ENCODE measurements at places on chromosomes 2 and 18.

DNA sequence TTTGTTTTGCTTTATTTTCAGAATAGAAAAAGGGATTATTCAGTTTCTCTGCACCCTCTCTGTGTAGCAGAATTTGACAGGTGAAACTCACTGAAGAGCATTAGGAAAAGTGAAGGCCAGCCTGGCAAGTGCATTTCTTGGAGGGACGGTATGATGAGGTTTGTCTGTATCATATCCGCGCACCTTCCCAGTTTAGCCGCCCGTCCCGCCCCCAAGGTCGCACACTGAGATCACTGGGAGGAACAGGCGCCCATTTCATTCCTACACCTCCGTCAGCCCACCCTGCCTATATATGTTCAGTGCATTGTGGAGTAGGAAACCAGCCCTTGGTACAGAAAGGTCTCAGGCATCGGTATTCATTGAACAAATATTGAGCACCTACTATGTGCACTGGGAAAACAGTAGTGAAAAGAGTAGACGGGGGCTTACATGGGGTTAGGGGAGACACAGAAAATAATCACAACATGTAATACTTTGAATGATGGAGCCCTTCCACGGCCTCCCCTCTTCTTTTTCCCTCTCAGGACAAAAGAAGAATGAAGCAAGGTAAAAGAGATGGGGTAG is 678 bp upstream of the FECH start:
- DNase-seq, result no peak

DNA sequence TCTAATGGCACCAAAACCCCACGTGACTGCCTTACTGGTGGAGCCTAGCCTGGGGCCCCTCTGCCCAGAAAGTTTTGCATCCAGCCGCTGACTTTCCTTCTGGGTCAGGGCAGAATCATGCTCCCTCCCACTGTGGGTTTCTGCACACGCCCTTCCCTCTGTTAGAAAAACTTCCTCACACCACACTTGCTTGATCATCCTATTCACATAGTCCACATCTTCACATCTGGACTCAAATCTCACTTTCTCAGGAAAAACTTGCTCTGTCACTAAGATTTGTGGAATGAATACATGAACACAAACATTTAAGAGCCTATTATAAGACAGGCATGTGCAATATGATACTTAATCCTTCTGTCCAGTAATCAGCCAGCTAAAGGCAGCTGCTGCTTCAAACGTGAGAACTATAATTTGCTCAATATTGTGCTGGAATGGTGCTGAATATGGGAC is 274.7 kb downstream of the RND3 start:
- no peak for DNase-seq

GRCh38 chr18:43571078-43571689 is 293.9 kb upstream of the SYT4 start:
- no peak for DNase-seq

GRCh38 chr2:108533832-108534583 is at the start of gene LIMS1:
LIMS1 (plus strand) TSS chr2:108534470; CDS start chr2:108534563, 93 bp downstream.
- DNase-seq, result peak; percentile 87

GRCh38 chr2:171271386-171271785 is 110.7 kb upstream of the TLK1 start:
- DNase-seq, result no peak

DNA sequence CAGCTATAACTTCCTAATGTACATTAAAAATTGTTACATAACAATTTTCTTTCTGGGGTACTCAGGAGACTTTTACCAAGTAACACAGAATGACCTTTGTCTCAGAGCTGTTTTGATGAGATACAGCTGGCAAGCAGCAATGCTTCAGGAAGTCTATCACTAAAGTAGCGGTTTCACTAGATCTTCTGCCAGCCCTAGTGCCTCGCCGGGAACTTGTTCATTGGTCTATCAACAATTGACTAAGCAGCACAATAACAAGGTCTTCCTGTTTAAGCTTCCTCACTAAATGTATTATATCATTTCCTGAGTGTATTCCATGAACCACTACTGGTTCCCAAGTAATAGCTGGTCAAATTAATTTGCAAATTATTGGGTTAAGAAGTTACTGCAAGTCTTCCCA is 69.2 kb downstream of the TRIP12 start:
- DNase-seq, result peak; percentile 44

GRCh38 chr18:3798032-3798431 is 348.1 kb downstream of the TGIF1 start:
- DNase-seq, result no peak

DNA sequence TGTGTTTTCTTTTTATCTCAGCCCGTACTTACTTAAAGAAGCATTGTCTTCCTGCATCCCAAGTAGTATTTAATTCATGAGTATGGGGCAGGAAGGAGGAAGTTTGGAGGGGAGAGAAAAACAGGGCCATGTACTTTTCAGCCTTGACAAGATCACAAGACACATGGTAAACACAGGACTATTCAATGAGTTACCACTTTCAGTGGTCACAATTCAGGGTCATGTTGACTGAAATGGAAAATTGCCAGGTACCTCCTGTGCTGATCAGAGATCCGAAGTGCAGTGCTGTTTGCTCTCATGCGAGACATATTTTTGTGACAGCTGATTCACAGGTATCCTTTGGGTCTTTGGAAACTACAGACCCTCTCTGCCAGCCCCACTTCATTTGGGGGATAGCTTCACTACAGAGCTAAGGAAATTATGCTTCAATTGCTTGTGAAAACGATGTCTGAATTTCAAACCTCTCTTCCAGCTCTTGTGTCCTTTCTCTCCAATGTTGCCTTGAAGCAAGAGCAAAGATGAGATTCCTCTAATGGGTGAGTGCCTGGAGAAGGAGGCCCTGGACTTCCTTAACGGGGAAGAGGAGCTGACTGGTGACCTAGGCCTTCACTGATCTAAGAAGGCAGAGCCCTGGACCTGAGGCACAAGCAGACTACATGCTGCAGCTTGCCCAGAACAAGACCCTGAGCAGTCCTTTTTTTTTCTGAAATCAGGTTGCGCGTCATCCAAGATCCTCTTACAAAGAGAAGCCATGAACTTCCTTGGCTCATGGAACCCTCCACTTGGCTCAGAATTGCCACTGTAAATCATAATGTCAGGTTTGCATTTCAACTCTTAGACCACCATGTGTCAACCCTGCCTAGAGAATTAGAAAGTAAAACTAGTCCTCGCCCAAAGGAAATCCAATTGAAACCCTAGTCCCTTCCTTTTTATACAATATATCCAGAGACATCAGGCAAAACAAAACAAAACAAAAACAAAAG is 44.1 kb downstream of the EVA1A start:
- no peak for DNase-seq

GRCh38 chr2:60633615-60634014 is 80.2 kb upstream of the BCL11A start:
- no peak for DNase-seq

GRCh38 chr18:58695772-58696171 is 24.5 kb downstream of the MALT1 start:
- no peak for DNase-seq

- DNase-seq, result no peak
Measured at GRCh38 chr2:221289389-221289788, 282.7 kb downstream of the EPHA4 start.

GRCh38 chr2:119308793-119309330 is 57.8 kb downstream of the C2orf76 start:
- no peak for DNase-seq

DNA sequence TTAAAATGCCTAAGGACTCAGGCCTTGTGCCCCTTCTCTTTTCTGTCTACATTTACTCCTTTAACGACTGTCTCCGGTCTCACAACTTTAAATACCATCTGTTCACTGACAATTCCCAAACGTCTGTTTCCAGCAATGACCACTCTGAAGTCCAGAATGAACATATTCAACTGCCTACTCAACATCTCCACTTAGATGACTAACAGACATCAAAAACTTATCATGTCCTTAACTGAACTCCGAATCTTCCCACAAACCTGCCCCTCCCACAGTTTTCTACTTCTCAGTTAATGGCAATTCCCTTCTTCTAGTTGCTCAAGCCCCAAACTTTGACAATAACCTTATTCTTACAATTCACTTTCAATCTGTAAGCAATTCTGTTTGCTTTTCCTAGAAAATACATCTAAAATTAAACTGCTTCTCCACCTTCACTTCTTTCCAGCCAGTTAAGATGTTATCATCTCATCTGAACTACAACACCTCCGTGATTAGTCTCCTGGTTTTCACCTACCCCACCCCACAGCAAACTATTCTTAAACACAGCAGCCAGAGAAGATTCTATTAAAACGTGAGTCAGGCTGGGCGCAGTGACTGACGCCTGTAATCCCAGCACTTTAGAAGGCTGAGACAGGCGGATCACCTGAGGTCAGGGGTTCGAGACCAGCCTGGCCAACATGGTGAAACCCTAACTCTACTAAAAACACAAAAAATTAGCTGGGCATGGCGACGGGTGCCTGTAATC is 2.8 kb downstream of the C1D start:
- DNase-seq, result no peak

DNA sequence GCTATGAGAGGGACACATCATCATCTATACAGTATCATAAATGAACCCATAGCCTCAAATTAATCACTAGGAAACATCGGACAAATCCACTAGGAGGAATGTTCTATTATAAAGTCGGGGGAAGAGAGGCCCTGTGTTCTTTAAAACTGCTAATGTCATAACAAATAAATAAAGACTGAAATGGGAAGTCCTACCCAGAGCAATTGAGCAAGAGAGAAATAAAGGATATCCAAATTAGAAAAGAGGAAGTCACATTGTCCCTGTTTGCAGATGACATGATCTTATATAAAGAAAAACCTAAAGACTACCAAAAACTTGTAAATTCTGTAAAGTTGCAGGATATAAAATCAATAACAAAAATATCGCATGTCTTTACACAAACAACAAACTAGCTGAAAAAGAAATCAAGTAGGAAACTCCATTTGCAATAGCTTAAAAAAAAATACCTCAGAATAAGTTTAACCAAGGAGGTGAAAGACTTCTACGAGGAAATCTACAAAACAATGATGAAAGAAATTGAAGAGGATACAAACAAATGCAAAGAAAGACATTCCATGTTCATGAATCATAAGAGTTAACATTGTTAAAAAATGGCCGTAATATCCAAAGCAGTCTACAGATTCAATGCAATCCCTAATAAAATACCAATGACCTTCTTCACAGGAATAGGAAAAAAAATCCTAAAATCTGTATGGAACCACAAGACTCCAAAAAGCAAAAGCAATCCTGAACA is 30.6 kb downstream of the RTN4 start:
- DNase-seq, result no peak

DNA sequence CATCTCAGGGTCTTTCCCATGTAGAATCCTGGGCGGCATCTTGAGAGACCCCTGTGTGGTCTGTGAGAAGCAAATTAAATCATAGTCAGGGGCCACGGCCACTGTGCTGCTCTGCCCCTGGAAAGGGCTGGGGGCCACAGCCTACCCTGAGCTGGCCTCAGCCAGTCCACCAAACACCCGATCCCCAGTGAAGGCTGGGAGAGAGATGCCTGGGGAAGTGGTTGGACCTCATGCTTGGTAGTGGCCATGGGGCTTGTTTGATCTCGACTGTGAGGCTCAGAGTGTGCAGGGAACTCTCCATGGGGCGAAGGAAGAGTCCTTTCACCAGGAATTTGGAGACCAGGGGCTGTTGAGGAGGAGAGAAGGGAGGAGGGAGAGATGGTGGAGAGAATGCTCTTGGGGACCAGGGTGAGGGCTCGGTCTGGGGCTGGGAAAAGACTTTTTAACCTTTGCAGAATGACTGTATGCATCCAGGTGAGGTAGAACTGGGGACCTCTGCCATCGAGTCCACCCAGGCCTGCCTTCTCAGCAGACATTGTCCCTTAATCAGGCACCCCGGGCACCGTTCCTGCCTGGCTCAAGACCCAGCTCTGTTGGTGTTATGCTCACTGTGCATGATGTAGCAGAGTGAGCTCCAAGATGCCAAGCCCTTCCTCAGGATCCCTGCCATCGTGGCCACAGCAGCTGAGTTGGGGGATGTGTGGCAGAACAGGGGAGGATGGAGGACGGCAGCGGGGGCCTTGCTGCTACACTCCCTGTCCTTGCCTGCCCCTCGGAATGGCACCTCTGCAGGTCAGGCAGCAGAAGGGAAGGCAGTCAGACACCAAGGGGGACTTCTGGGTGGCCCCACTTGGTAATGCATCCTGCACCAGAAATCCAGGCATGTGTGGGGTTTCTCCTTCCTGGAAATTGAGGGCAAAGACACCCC is 249.9 kb downstream of the DYSF start:
- no peak for DNase-seq

DNA sequence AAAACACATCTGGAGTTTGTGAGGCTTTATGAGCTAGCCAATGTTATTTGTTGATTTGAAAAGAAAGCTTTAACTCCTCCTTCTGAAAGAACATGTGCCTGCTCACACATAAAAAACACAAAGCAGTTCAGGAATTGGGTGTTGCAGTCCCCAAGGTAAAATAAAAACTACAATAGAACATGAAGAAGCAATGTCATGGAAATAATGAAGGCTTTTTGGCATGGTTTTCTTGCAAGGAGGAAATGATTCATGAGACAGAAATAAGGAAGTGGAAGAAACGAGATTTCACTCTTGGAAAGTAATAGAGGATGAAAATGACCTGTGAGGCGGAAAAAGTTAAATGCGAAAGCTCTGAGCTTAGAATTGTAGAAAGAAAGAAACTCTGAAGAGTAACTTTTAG is 81.1 kb downstream of the TRIB2 start:
- DNase-seq, result no peak
